ENCODE measurements at places on chromosomes 16 and 17.

DNA sequence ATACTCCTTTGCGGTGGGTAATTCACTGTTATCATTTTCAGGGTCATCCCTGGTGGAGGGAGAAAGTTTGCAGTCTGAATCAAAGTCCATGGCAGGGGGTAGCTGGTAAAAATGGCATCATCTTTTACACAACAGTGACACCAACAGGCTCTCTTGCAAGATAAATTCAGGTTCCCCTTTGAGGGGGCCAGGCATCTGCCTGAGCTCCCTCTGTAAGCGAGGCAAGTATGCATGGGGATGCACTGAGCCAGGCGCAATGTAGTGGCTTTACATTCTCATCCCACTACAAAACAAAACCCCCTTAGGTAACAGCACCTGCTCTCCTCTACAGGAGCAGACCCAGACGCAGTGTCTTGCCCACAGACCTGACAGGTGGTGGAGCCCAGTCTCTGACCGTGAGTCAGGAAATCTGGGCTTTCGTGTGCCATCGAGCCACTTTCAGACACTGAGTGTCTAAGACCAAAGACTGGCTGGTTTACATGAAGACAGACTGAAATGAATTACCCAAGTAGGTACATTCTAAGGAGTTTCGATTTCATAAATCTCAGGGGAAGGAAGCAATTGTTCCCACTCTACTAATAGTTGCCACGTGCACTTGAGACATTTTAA, 17.7 kb downstream of the LITAFD start:
- H3K4me1 ChIP-seq: no peaks in the 10 kb centered on the region
- no peaks in the 10 kb centered on the region for H3K27me3 ChIP-seq
- DNase-seq: no peak
- H3K36me3 ChIP-seq: peaks cover 81% of the 10 kb centered on the region
- H3K27ac ChIP-seq: no peak overlapping the region

GRCh38 chr16:69894676-69895075, 56.5 kb upstream of the CLEC18A start:
- H3K36me3 ChIP-seq: peaks cover 1% of the 10 kb centered on the region
- no peak overlapping the region for H3K4me3 ChIP-seq

- H3K27ac ChIP-seq: no peak overlapping the region
- no peaks in the 10 kb centered on the region for H3K27me3 ChIP-seq
- no peak overlapping the region for H3K4me3 ChIP-seq
- no peaks in the 10 kb centered on the region for H3K36me3 ChIP-seq
Measured at GRCh38 chr16:60419859-60420258, 1616.4 kb downstream of the CDH8 start.

- H3K27ac ChIP-seq: no peak overlapping the region
- DNase-seq: no peak
- H3K4me3 ChIP-seq: no peak overlapping the region
- H3K27me3 ChIP-seq: no peaks in the 10 kb centered on the region
- H3K4me1 ChIP-seq: no peaks in the 10 kb centered on the region
Measured at GRCh38 chr16:16830401-16830800, 451.5 kb downstream of the NPIPA7 start.

GRCh38 chr17:49388692-49389513, 25.8 kb downstream of the PHB1 start:
- peak overlapping the region; percentile 70 for H3K4me3 ChIP-seq
- DNase-seq: no peak
- H3K4me1 ChIP-seq: peaks cover 69% of the 10 kb centered on the region
- H3K36me3 ChIP-seq: peaks cover 13% of the 10 kb centered on the region

- H3K27me3 ChIP-seq: peaks cover 37% of the 10 kb centered on the region
- DNase-seq: peak; percentile 38
- H3K4me1 ChIP-seq: peaks cover 4% of the 10 kb centered on the region
- H3K27ac ChIP-seq: no peak overlapping the region
- no peaks in the 10 kb centered on the region for H3K36me3 ChIP-seq
Measured at GRCh38 chr16:58459344-58460218, 40.4 kb upstream of the NDRG4 start.

- H3K27ac ChIP-seq: no peak overlapping the region
- peaks cover 6% of the 10 kb centered on the region for H3K36me3 ChIP-seq
- no peak for DNase-seq
- H3K4me1 ChIP-seq: peaks cover 3% of the 10 kb centered on the region
Measured at GRCh38 chr16:46573834-46574159, 47.4 kb downstream of the SHCBP1 start.

GRCh38 chr17:45403906-45404490, 28.7 kb downstream of the ARHGAP27 start:
- H3K27me3 ChIP-seq: no peaks in the 10 kb centered on the region
- no peak overlapping the region for H3K4me3 ChIP-seq
- H3K27ac ChIP-seq: no peak overlapping the region
- H3K36me3 ChIP-seq: peaks cover 65% of the 10 kb centered on the region
- H3K4me1 ChIP-seq: peaks cover 27% of the 10 kb centered on the region
- DNase-seq: no peak

DNA sequence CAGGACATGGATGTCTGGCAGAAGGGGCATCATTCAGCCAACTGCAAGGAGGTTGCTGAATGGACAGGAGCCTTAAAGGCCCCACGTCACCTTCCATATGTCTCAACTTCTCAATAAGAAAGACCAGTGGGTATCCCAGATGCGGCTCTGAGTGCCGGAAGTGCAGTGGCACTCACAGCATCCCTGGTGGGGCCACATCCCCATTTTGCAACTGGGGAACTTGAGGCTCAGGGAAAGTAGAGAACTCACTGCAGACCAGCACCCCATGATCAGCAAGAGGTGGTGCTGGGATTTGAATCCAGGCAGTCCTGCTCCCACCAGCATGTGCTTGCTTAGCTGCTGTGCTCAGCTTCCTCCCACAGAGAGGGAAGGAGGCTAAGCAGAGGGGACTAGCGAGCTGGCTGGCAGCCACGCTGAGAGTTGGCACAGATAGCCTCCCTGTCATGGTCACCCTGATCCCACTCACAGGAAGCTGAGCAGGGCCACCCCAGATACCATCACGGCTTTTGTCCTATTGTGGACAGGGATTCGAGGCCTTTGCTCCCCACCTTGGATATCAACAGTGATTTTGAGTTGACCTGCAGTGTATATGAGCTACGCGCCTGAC, 294.2 kb upstream of the FOXF1 start:
- H3K4me1 ChIP-seq: peaks cover 16% of the 10 kb centered on the region
- no peaks in the 10 kb centered on the region for H3K36me3 ChIP-seq
- no peak overlapping the region for H3K4me3 ChIP-seq
- no peaks in the 10 kb centered on the region for H3K27me3 ChIP-seq

DNA sequence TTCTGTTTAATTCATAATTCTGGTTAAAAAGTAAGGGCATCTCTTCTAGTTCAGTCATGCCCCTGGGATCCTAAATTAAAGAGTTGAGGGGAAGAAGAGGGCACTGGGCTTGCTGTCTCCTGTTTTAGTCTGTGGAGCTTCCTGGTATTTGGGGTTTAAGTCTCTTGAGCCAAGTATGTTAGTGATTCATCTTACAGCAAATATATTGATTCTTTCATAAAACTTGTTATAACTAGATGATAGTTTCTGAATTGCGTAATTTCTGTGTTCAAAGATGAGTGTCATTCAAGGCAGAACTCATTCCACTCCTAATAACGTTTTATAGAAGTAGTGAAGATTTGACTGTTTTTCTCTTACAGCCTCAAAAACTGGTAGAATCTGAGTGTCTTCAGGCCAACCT, 1.7 kb downstream of the TXNDC17 start:
- no peaks in the 10 kb centered on the region for H3K27me3 ChIP-seq
- H3K27ac ChIP-seq: peak overlapping the region; percentile 57
- DNase-seq: no peak

GRCh38 chr16:67547423-67548264, 14.7 kb upstream of the CTCF start:
- peak overlapping the region; percentile 99 for H3K27ac ChIP-seq
- peak overlapping the region; percentile 64 for H3K4me3 ChIP-seq
- H3K4me1 ChIP-seq: peaks cover 56% of the 10 kb centered on the region
- H3K27me3 ChIP-seq: no peaks in the 10 kb centered on the region
- DNase-seq: peak; percentile 61

DNA sequence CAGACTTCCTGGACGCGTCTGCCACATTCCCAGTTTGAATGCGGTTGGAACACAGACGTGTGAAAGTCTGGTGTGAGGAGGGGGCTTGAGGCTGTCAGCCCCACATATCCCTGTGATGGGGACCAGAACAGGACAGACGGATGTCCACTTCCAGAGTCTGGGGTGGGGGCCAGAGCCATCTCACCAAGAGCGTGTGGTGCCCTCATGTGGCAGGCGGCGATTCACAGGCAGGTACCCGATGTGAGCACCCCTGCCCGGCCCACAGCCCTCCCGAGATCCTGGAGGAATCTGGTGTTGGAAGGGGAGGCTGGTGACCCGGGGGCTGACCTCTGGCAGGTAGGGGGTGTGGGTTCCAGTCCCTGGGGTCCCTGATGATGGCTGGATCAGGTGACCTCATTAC, 51.5 kb downstream of the ENGASE start:
- DNase-seq: no peak
- no peak overlapping the region for H3K27ac ChIP-seq
- H3K4me1 ChIP-seq: no peaks in the 10 kb centered on the region
- no peaks in the 10 kb centered on the region for H3K36me3 ChIP-seq
- no peaks in the 10 kb centered on the region for H3K27me3 ChIP-seq

- no peak overlapping the region for H3K4me3 ChIP-seq
- H3K4me1 ChIP-seq: no peaks in the 10 kb centered on the region
- no peak for DNase-seq
- no peaks in the 10 kb centered on the region for H3K36me3 ChIP-seq
- no peak overlapping the region for H3K27ac ChIP-seq
Measured at GRCh38 chr17:59244081-59244480, 23.8 kb downstream of the GDPD1 start.

- H3K27me3 ChIP-seq: peaks cover 31% of the 10 kb centered on the region
- H3K4me1 ChIP-seq: peaks cover 23% of the 10 kb centered on the region
- no peaks in the 10 kb centered on the region for H3K36me3 ChIP-seq
- no peak overlapping the region for H3K4me3 ChIP-seq
- DNase-seq: no peak
Measured at GRCh38 chr16:2962334-2963073, 1.6 kb upstream of the KREMEN2 start.

- no peaks in the 10 kb centered on the region for H3K36me3 ChIP-seq
- DNase-seq: no peak
- H3K27ac ChIP-seq: no peak within 1 kb of the TSS
- H3K4me3 ChIP-seq: no peak within 1 kb of the TSS
- H3K4me1 ChIP-seq: peaks cover 10% of the 10 kb centered on the region
Measured at GRCh38 chr17:3557768-3558583, at the start of gene TRPV3. TRPV3 (minus strand) TSS chr17:3557812; CDS start chr17:3554850, 2,962 bp downstream.

DNA sequence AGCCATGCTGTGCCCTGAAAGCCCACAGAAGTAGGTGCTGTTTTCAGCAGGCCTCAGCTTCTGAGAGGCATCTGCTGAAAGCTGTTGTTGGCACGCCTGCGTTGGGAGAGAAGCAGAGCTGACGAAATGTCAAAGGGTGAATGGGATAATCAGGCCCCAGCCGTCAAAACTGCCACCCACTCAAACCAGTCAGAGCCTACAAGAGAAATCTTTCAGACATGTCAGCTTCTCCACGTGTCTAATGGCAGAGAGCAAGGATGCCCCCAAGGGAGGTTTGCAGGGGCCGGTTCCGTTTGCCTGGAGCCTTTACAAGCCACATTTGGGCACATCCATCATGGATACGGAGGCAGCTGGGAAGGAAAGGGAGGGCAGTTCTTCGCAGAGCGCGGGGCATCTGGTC, 568.2 kb upstream of the EEF2KMT start:
- no peak for DNase-seq
- H3K4me1 ChIP-seq: no peaks in the 10 kb centered on the region
- no peaks in the 10 kb centered on the region for H3K36me3 ChIP-seq
- H3K4me3 ChIP-seq: no peak overlapping the region
- H3K27ac ChIP-seq: no peak overlapping the region
- H3K27me3 ChIP-seq: no peaks in the 10 kb centered on the region

DNA sequence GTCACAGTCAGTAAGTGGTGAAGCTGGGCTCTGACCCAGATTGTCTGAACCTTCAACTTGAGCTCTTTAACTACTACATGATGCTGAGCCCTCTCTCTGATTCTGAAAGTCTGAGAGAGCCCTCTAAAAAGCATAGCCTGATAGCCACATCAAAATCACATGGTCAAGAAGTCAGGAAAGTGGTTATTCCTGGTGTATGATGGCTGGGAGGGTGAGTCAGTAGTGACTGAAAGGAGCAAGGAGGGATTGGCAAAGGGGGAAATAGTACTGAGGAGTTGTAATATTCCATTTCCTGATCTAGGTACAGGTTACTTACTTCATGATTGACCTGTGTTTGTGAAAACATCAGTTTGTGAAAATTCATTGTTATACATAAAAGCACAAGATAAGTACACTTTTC, 89.1 kb downstream of the SSH2 start:
- DNase-seq: no peak
- no peak overlapping the region for H3K4me3 ChIP-seq
- no peaks in the 10 kb centered on the region for H3K27me3 ChIP-seq
- H3K4me1 ChIP-seq: no peaks in the 10 kb centered on the region
- H3K27ac ChIP-seq: no peak overlapping the region
- peaks cover 2% of the 10 kb centered on the region for H3K36me3 ChIP-seq

GRCh38 chr17:9294661-9295210, 273.4 kb downstream of the NTN1 start:
- no peak overlapping the region for H3K4me3 ChIP-seq
- no peaks in the 10 kb centered on the region for H3K27me3 ChIP-seq
- H3K36me3 ChIP-seq: no peaks in the 10 kb centered on the region
- H3K27ac ChIP-seq: no peak overlapping the region
- DNase-seq: no peak

DNA sequence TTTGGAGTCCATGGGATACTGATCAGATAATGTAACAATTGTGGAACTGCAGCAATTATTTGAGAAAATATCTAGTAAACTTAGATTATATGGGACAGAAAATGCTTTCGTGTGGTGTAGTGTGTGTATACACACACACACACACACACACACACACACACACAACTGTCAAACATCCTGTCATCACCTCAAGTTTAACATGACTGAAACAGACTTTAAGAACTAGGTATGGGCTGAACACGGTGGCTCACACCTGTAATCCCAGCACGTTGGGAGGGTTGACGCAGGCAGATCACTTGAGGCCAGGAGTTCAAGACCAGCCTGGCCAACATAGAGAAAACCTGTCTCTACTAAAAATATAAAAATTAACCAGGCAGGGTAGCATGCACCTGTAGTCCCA, 544 bp upstream of the EVI2A start:
- no peaks in the 10 kb centered on the region for H3K27me3 ChIP-seq
- H3K36me3 ChIP-seq: peaks cover 28% of the 10 kb centered on the region
- DNase-seq: peak; percentile 55
- H3K4me1 ChIP-seq: peaks cover 23% of the 10 kb centered on the region
- peak overlapping the region; percentile 93 for H3K27ac ChIP-seq

DNA sequence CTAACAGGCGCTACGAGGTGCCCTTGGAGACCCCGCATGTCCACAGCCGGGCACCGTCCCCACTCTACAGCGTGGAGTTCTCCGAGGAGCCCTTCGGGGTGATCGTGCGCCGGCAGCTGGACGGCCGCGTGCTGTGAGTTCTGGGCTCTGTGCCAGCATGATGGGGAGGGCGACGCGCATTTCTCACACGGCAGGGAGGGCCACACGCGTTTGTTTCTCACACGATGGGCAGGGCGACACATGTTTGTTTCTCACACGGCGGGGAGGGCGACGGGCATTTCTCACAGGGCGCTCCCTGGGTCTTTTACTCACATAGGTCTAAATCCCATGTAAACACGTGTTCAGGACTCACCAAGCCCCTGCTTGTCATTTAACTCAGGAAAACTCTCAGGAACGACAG, 4.4 kb downstream of the GAA start:
- H3K27me3 ChIP-seq: no peaks in the 10 kb centered on the region
- peaks cover 12% of the 10 kb centered on the region for H3K4me1 ChIP-seq
- no peak overlapping the region for H3K27ac ChIP-seq

- no peak for DNase-seq
- H3K4me1 ChIP-seq: peaks cover 40% of the 10 kb centered on the region
- no peak overlapping the region for H3K27ac ChIP-seq
- no peak overlapping the region for H3K4me3 ChIP-seq
- H3K36me3 ChIP-seq: peaks cover 39% of the 10 kb centered on the region
Measured at GRCh38 chr17:72707881-72708280, 384.6 kb downstream of the SLC39A11 start.

Measured in activated CD8-positive, alpha-beta T cell treated with anti-CD3 and anti-CD28 coated beads, Interleukin-2, amount 10 ng/mL, durations not matched to agents 7 days and 5 days (primary cell).